ENCODE measurements at places on chromosomes 5 and 9. TPM values are rescaled to one million over a fixed set of nuclear protein-coding genes. Genes with fewer than 3 reads are reported as not detected.

- no peak overlapping the region for H3K27ac ChIP-seq
- DNase-seq = no peak
- H3K4me1 ChIP-seq = no peaks in the 10 kb centered on the region
- H3K27me3 ChIP-seq = no peaks in the 10 kb centered on the region
Observed at GRCh38 chr9:136017289-136018190, 56.4 kb upstream of the UBAC1 start.

- no peaks in the 10 kb centered on the region for H3K36me3 ChIP-seq
- no peaks in the 10 kb centered on the region for H3K27me3 ChIP-seq
- H3K4me1 ChIP-seq = no peaks in the 10 kb centered on the region
- no peak overlapping the region for H3K27ac ChIP-seq
Observed at GRCh38 chr5:21889581-21889980, 963.6 kb downstream of the CDH12 start.

Gene FYB1
- total RNA-seq = 1.3 TPM

GRCh38 chr5:8340739-8341344 is 471.9 kb downstream of the MTRR start:
- H3K27me3 ChIP-seq = no peaks in the 10 kb centered on the region
- H3K27ac ChIP-seq = no peak overlapping the region
- H3K4me3 ChIP-seq = no peak overlapping the region
- DNase-seq = no peak
- H3K4me1 ChIP-seq = no peaks in the 10 kb centered on the region

DNA sequence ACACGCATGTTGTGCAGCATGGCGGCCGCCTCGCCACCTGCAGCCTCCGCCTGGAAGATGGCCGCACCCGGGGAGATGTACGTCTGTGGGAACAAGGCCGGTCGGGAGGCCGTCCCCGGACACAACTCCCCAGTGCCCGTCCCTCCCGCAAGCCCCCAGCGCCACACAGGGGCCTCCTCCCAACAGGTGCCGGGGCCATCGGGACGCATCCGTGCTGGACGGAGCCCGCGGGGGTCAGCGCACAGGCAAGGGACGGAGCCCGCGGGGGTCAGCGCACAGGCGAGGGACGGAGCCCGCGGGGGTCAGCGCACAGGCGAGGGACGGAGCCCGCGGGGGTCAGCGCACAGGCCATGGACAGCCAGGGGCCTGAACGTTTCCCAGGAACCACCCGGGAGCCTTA is 26.5 kb downstream of the SLC12A7 start:
- no peaks in the 10 kb centered on the region for H3K4me1 ChIP-seq
- H3K27me3 ChIP-seq = no peaks in the 10 kb centered on the region

Gene CATSPER3
- total RNA-seq = 2.7 TPM

DNA sequence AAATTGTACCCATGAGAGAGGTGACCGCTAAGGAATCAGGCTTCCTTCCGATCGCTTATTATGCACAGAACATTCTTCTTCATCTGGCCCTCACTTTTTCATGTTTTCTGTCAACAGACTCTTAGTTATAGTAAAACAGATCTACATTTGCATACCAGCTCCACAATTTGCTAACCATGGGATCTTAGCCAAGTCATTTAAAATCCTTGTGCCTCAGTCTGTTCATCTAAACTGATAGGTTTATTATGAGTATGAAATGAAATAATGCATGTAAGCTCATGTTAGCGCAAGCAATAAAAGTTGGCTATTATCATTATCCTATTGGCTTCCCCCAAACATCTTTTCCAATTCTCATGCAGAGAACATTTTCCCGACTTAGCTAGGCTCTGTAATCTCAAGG is 42.3 kb downstream of the FGF1 start:
- DNase-seq = no peak
- peaks cover 2% of the 10 kb centered on the region for H3K27me3 ChIP-seq
- no peak overlapping the region for H3K4me3 ChIP-seq
- no peak overlapping the region for H3K27ac ChIP-seq
- no peaks in the 10 kb centered on the region for H3K4me1 ChIP-seq

Gene OBP2B
- total RNA-seq = not detected

Gene ARL14EPL
- total RNA-seq = not detected

GRCh38 chr9:99628849-99629620 is 192.7 kb upstream of the NR4A3 start:
- H3K4me1 ChIP-seq = peaks cover 20% of the 10 kb centered on the region
- H3K4me3 ChIP-seq = no peak overlapping the region
- peak; percentile 32 for DNase-seq
- no peaks in the 10 kb centered on the region for H3K27me3 ChIP-seq

Gene MOCS2
- 15.3 TPM for total RNA-seq

Gene FOXD1
- total RNA-seq = 0.49 TPM

GRCh38 chr5:168023191-168023590 is 268.3 kb upstream of the WWC1 start:
- H3K4me3 ChIP-seq = no peak overlapping the region
- DNase-seq = no peak
- no peak overlapping the region for H3K27ac ChIP-seq
- no peaks in the 10 kb centered on the region for H3K36me3 ChIP-seq

Gene TAF11L12
- not detected for total RNA-seq

- H3K4me1 ChIP-seq = no peaks in the 10 kb centered on the region
- H3K4me3 ChIP-seq = no peak overlapping the region
- no peak overlapping the region for H3K27ac ChIP-seq
- H3K36me3 ChIP-seq = no peaks in the 10 kb centered on the region
- H3K27me3 ChIP-seq = no peaks in the 10 kb centered on the region
Observed at GRCh38 chr5:10894445-10895054, 133.5 kb upstream of the DAP start.

DNA sequence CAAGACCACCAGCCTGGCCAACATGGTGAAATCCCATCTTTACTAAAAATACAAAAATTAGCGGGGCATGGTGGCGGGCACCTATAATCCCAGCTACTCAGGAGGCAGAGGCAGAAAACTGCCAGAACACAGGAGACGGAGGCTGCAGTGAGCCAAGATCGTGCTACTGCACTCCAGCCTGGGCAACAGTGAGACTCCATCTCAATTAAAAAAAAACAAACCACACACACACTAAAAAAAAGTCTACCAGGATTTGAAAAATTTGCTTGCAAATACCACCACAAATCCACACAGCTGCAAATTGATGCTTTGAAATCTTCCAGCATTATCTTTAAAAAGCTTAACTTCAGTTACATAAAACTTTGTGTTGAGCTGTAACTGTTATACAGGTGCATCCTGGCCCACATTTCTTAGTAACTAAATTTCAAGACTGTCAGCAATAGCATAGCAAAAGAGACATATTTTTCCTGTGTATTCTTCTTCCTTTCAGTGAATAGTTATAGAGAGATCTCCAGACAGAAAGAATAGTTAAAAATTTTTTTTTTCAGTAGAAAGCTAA is 6.8 kb downstream of the CHD1 start:
- H3K27me3 ChIP-seq = no peaks in the 10 kb centered on the region
- no peak overlapping the region for H3K27ac ChIP-seq
- peaks cover 14% of the 10 kb centered on the region for H3K4me1 ChIP-seq
- H3K4me3 ChIP-seq = no peak overlapping the region
- peaks cover 66% of the 10 kb centered on the region for H3K36me3 ChIP-seq
- no peak for DNase-seq

DNA sequence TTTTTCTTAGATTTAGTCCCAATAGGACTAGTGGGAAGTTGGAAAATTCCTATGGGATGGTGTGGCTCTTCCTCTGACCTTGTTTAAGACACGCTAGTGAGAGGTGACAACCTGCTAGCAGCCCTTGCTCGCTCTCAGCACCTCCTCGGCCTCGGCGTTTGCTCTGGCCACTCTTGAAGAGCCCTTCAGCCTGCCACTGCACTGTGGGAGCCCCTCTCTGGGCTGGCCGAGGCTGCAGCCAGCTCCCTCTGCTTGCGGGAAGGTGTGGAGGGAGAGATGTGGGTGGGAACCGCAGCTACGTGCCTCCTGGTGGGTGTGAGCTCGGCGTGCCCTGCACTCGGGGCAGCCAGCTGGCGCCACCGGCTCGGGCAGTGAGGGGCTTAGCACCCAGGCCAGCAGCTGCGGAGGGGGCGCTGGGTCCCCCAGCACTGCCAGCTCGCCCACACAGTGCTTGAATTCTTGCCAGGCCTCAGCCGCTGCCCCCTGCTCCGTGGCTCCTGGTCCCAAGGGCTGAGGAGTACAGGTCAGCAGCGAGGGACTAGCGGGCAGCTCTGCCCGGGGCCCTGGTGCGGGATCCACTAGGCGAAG is 254.5 kb upstream of the ANKRD55 start:
- H3K4me3 ChIP-seq = no peak overlapping the region
- no peak for DNase-seq

Gene TRPM3
- not detected for total RNA-seq

Gene PCDHA6
- total RNA-seq = not detected

GRCh38 chr5:68287976-68288706 is 72.6 kb downstream of the PIK3R1 start:
- H3K4me3 ChIP-seq = peak overlapping the region; percentile 47
- H3K27ac ChIP-seq = peak overlapping the region; percentile 64
- peak; percentile 59 for DNase-seq
- no peaks in the 10 kb centered on the region for H3K27me3 ChIP-seq
- H3K4me1 ChIP-seq = peaks cover 34% of the 10 kb centered on the region
- peaks cover 28% of the 10 kb centered on the region for H3K36me3 ChIP-seq

GRCh38 chr5:135139381-135140134 is 105.5 kb upstream of the PITX1 start:
- no peaks in the 10 kb centered on the region for H3K36me3 ChIP-seq
- H3K4me1 ChIP-seq = peaks cover 8% of the 10 kb centered on the region
- no peak overlapping the region for H3K4me3 ChIP-seq
- no peak overlapping the region for H3K27ac ChIP-seq

Gene TAS2R1
- not detected for total RNA-seq

Gene AKNA
- 407 TPM for total RNA-seq

GRCh38 chr9:137619240-137620047 is 639 bp downstream of the EHMT1 start:
- no peaks in the 10 kb centered on the region for H3K27me3 ChIP-seq
- H3K4me3 ChIP-seq = peak overlapping the region; percentile 75
- H3K4me1 ChIP-seq = peaks cover 37% of the 10 kb centered on the region
